WTC11 (cell line): ENCODE measurements at places on chromosomes 6 and 20.
A peak's percentile ranks its signal among the peaks of the same experiment; 100 is the strongest.

GRCh38 chr6:42365021-42365420, 86.7 kb downstream of the TRERF1 start:
- DNase-seq = no peak

GRCh38 chr20:45997187-45997586, 11.5 kb upstream of the MMP9 start:
- no peak for DNase-seq

- DNase-seq = no peak
These were observed 2.1 kb downstream of the AKAP12 start for GRCh38 chr6:151241853-151242252.

- no peak for DNase-seq
These were observed 3.6 kb upstream of the RBBP8NL start for GRCh38 chr20:62430866-62431447.

DNA sequence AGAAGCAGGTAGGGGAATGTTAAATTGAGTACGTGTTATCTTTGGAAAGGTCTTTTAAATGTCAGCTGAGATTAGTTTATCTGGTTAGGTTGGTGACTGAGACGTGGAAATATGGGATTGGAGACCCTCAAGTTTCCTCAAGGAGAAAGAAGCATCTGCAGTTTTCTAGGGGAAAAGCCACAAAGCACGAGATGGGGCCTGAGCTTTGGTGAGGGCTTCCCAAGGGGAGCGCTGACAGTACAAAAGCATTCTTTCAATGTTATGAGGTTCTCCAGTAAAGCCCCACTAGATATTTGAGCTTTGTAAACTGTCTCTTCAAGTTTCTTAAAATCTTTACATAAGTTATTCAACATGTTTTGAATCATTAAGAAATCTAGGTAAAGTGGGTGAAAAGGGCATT, 19.6 kb upstream of the HS3ST5 start:
- DNase-seq = no peak

GRCh38 chr6:119361209-119361608, 11.6 kb upstream of the MAN1A1 start:
- no peak for DNase-seq

DNA sequence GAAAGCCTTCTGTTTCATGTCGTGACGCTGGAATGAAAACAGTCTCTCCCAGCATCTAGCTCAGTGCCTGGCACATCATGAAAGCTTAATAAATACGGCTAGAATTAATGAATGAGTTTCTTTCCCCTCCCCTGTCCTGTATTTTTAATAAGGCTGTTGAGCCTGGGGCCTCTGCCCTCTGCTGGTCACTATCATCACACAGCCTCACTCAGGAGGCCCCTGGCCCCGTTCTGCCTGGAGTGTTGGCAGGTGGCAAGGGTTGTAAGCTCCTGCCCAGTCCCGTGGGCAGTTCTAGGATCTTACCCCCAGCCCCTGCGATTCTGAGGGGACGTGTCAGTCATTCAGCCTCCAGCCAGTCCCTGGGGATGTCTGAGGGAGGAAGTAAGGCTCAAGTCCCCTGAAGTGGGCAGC, 41.4 kb downstream of the PHACTR3 start:
- DNase-seq = no peak

DNA sequence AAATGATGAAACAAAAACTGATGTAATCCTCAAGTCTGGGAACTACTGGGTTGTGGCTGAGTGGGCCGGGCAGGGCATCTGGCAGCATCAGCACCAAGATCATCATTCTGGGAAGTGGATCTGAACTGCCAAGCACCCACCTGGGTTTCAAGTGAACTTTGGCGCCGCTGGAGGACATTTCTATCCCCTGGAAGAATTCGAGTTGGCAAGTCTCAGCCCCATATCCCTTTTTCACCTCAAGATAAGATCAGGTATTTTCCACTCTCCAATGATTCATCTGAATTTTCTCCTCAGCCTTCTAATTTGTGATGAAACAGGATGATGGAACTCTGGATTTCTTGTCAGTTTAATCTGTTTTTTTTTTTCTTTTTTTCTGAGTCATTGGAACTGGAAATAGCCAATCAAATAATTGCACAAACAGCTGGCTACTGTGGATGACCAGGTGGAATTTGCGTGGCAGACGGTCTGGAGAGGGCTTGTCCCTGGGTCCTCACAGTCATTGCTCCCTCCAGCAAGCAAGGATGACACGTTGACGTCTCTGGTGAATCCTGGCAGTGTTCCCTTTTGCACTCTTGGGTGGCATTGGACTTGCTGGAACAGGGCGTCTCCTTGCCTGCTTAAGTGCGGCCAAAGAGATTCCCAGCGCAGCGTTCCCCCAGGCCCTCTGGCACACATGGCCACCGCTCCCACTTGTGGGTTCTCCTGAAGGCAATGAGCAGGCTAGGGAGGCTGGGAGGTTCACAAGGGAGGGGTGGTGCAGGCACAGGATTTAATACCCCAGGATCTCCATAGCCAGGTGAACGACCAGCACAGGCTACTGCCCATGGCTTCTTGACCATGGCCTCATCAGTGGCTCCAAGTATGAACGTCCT, 80.4 kb downstream of the DHX35 start:
- no peak for DNase-seq

DNA sequence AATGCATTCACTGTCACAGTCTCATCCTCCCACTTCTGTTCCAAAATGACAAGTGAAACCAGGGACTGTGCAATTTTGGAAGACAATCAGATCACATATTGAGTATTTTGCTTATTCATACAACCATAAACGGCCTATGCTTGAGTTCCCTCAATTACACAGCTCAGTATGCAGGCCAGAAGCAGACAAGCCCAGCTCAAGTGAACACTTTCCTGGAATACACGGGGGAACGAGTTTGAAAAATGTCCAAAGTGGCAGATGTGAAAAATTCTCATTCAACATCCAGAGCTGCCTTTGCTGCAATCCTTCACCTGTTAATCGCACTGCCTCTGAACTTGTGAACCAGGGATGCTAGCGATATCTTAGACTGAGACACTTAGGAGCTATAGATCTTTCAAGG, 190.2 kb downstream of the COL9A1 start:
- no peak for DNase-seq

GRCh38 chr20:41359541-41360011, 7.0 kb downstream of the EMILIN3 start:
- DNase-seq = no peak

- DNase-seq = no peak
These were observed 281.6 kb upstream of the CITED2 start for GRCh38 chr6:139655783-139656705.

DNA sequence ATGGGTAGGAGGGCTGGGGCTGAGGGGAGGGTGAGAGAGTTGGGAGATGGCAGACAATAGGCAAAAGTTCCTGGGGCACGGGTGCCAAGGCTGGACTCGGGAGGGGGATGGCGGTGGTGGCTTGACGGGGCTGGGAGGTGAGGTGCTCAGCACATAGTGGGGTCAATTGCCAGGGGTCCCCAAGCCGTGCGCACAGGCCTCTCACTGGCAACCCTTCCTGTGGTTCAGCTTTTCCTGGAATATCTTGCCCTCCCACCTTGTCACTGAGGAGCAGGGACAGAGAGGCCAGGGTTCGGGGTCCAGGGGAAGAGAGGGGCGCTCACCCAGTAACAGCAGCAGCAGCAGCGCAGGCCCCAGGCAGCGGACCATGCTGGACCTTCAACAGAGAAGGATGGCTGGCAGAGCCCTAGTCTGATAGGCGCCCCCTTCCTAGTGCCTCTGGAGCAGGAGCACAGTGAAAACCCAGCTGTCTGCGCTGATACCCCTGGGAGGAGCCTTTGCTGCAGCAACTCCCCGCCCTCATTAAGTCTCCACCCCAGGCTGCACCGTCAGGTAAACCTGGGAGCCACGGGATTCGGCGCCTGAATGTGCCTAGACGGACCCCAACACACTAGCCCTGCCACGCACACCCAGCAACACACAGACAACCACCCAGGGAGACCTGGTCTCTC, at the start of gene GFRA4:
TSS of gene GFRA4 (minus strand) at position 369 of the 671 bp plus-strand sequence. CDS start at position 369, 0 bp downstream.
- peak; percentile 65 for DNase-seq

- no peak for DNase-seq
These were observed 158.5 kb downstream of the SASH1 start for GRCh38 chr6:148501178-148501590.

DNA sequence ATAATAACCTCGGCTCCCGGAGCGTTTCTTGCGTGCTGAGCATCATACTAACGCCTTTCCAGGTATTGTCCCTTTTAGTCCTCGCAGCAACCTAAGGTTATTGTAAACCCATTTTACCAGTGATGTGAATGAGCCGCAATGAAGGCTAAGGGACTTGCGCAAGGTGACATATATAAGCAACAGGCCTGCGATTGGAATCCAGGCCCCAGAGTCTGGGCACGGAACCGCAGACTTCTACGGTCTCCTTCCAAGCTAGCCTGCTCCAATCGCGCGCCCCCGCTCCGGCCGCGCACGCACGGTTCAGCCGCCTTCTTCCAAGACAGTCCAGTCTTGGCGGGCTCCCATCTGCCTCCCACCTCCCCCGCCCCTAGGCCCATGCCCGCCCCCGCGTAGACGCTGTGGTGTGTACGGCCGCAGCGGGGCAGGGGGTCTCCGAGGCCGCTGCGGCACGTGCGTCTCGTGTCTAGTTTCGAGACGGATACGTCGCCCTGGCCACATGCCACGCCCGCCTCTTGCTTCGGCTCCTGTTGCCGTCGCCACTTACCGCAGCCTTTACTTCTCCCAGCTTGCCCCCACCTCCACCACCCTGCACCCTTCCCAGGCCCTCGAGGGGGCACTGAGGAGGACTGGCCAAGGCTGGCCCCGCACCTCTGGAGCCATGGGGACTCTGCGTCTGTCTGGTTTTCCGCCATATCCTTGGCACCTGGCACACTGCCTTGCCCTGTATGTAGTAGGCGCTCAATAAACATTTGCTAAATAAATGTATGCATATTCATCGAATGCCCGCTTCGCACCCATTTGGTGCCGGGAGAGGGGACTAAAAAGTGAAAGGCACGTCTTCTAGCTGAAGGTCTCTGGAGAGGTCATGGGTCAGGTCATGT, 855 bp upstream of the GFOD1 start:
- DNase-seq = peak; percentile 63

GRCh38 chr6:146892283-146892612, 293.5 kb downstream of the ADGB start:
- DNase-seq = no peak

- DNase-seq = no peak
These were observed 31.9 kb upstream of the JARID2 start for GRCh38 chr6:15213838-15214400.

- DNase-seq = no peak
These were observed 297.4 kb downstream of the THBS2 start for GRCh38 chr6:168956141-168956838.

GRCh38 chr6:160344271-160344670, 3.9 kb upstream of the SLC22A3 start:
- no peak for DNase-seq

- DNase-seq = no peak
These were observed 20.9 kb upstream of the TRAM2 start for GRCh38 chr6:52597738-52598122.

- no peak for DNase-seq
These were observed 40.9 kb downstream of the GMPR start for GRCh38 chr6:16279243-16279642.

DNA sequence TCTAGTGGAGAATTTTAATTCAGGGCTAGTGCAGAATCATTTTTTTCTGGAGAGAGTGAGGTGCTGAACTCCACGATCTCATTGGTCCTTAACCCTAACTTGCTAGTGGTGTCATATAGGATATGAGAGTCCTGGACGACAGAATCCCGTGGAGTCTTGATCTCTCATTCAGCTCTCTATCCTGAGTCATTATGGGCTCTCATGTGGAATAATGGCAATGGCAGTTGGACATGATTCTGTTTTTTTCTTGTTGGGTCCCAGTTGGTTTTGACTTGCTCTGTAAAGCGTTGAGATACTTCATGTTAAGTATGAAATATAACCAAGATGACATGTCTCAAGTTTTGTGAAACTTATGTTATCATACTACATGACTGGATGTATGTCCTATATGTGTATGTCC, 6.3 kb upstream of the RNF144B start:
- DNase-seq = no peak

- DNase-seq = no peak
These were observed 21.3 kb upstream of the SCGN start for GRCh38 chr6:25630508-25631278.

- no peak for DNase-seq
These were observed 9.2 kb upstream of the SIRPD start for GRCh38 chr20:1566701-1567100.

DNA sequence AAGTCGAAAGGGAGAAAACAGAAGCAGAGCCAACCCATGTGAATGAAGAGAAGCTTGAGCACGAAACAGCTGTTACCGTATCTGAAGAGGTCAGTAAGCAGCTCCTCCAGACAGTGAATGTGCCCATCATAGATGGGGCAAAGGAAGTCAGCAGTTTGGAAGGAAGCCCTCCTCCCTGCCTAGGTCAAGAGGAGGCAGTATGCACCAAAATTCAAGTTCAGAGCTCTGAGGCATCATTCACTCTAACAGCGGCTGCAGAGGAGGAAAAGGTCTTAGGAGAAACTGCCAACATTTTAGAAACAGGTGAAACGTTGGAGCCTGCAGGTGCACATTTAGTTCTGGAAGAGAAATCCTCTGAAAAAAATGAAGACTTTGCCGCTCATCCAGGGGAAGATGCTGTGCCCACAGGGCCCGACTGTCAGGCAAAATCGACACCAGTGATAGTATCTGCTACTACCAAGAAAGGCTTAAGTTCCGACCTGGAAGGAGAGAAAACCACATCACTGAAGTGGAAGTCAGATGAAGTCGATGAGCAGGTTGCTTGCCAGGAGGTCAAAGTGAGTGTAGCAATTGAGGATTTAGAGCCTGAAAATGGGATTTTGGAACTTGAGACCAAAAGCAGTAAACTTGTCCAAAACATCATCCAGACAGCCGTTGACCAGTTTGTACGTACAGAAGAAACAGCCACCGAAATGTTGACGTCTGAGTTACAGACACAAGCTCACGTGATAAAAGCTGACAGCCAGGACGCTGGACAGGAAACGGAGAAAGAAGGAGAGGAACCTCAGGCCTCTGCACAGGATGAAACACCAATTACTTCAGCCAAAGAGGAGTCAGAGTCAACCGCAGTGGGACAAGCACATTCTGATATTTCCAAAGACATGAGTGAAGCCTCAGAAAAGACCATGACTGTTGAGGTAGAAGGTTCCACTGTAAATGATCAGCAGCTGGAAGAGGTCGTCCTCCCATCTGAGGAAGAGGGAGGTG, 38.7 kb downstream of the ZBTB2 start:
- DNase-seq = no peak
